Hematopoietic multipotent progenitor cell treated with erythropoietin and hydrocortisone succinate and interleukin-3 and kit ligand, for 8 days (in vitro differentiated cells): ENCODE measurements at places on chromosomes 4 and X.

GRCh38 chr4:147207911-147208310 lies 262.2 kb upstream of the TTC29 start:
- DNase-seq = no peak

DNA sequence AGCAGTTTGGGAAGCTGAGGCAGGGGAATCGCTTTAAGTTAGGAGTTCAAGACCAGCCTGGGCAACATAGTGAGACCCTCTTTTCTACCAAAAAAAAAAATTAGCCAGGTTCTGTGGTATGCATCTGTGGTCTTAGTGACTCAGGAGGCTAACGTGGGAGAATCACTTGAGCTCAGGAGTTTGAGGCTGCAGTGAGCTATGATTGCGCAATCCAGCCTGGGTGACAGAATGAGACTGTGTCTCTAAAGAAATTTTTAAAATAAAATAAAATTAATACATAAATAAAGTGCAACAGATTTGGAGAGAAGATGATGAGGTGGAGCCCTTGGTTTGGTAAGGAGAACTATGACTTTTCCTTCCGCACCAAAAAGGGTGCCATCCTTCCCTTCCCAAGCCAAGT lies 436.9 kb downstream of the NLGN4X start:
- DNase-seq = no peak

GRCh38 chr4:137451172-137451825 lies 81.0 kb downstream of the PCDH18 start:
- DNase-seq = no peak

DNA sequence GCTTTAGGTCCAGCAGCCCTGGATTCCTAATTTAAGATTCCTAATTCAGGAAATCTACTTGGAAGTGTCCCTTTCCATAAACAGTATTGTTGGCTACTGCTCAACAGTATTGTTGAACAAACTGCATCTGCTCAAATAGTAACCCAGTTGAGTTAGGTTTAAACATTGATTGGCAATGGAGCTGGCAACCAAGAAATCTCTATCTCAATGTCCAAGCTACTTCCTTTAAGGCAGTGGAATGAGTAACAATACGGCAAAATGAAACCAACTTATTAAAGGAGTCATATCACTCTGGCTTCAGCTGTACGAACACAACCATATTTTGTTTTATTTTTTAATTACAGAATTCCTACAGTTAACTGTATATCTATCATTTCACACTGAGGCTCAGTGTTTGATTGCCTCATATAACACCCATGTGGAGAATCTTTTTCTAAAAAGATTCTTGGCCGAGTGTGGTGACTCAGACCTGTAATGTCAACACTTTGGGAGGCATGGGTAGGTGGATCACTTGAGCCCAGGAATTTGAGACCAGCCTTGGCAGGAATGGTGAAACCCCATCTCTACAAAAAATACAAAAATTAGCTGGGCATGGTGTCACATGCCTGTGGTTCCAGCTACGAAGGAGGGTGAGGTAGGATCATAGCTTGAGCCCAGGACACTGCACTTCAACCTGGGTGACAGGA lies 71.7 kb upstream of the IL13RA1 start:
- DNase-seq = no peak

GRCh38 chr4:102871772-102872171 lies 3.0 kb downstream of the CISD2 start:
- DNase-seq = peak; percentile 79

GRCh38 chrX:119871245-119871598 lies 311 bp downstream of the RNF113A start:
- no peak for DNase-seq
